ENCODE measurements at places on chromosomes 7 and 10.
A peak's percentile ranks its signal among the peaks of the same experiment; 100 is the strongest.

- ATAC-seq: peak; percentile 60
Measured at GRCh38 chr10:99730026-99730425, 1.9 kb downstream of the COX15 start.

GRCh38 chr7:44292420-44292817 is 33.0 kb downstream of the CAMK2B start:
- no peak for ATAC-seq

DNA sequence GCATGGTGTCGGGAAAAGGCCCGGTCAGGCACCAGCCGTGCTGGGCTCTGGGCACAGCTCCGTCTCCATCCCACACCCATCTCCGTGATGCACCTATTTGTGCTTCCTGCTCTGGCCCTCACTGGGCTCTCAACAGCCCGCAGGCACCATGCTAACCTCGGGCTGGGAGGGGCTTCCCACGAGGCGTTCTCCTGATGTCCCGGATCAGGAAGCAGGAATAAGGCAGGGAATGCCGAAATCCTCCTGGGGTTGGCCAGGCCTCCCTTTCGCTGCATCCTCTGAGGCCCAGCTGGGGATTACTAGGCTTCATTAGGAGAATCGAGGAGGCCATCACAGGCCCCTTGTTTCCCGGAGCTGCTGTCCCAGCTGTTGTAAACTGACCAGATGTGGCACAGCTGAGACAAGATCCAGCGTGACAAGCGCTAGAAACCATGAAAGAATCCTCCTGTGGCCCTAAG is 72.0 kb downstream of the FAM53B start:
- ATAC-seq: no peak

DNA sequence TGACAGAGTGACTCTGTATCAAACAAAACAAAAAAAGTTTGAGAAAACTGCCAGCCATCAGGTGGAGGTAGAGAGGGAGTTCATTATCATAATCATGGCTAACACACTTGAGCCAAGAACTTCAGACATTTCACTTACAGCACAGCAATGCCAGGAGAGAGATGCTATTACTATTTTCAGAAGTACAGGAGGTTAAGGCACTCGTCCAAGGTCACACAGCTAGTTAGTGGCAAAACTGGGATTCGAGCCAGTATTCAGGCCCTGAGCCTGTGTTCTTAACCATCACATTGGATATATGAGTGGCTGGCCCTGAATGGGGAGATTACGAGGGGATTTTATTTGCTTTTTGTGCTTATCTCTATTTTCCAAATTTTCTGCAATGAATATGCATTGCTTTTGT is 24.8 kb upstream of the UNC5B start:
- no peak for ATAC-seq

DNA sequence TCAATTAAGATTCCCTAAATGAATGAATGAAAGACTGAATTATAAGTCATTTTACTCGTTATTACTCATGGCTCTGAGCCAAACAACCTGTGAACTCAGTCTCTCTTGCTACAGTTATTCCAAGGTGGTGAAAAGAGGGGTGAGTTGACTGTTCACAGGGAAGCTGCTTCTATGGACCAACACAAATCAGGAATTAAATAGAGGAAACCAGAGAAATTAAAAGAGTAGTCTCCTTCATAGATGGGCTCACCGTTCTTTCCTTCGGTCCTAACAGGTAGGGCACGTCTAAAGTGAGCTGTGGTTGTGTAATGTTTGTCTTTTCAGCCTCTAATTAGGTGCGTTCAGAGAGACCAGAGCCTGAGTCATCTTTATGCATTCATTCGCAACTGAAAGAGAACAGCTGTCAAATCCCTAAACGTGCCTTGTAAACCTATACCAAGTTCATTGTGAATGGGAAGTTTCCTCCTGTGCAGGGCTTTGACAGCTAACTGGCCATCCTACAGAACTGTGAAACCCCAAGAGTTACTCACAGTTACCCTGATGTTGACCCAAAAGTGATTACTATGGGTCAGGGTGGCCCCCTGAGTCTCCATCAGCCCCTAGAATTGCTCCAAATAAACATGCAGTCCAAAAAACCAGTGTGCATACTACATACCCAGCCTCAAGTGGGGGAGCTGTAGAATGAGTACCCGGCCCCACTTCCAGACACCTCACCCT is 18.2 kb upstream of the C10orf53 start:
- ATAC-seq: peak; percentile 93

- ATAC-seq: peak; percentile 9
Measured at GRCh38 chr7:77537778-77538280, 734 bp downstream of the PTPN12 start.

DNA sequence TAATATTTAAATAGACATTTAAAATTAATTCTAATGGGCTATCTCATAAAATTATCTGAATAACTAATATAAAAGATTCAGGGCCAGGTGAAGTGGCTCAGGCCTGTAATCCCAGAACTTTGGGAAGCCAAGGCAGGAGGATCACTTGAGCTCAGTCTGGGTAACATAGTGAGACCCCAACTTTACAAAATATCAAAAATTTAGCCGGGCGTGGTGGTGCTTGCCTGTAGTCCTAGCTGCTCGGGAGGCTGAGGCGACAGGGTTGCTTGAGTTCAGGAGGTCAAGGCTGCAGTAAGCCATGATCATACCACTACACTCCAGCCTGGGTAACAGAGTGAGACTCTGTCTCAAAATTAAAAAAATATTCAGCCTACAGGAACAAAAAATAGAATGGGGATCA is 12.5 kb downstream of the NOBOX start:
- no peak for ATAC-seq

GRCh38 chr7:22855049-22855392 is 32.4 kb upstream of the TOMM7 start:
- ATAC-seq: no peak

- no peak for ATAC-seq
Measured at GRCh38 chr10:98642281-98642680, 195.5 kb upstream of the HPS1 start.

DNA sequence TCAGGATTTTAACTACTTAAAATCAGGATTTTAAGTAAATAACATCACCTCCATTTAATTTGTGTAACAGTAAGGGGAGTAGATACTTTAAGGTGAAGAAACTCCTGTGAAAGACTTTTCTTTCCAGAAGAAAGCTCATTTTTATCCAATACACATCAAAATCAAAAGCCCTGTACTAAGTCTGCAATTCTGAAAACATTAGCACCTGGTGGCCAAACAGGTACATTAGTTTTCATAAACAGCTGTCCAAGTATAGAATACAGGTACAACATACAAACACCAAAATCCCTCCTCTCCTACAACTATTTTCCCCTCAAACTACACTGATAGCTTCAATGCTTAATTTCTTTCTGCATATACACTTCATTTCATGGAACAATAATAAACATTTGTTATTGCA is 22.9 kb downstream of the FAM3C start:
- ATAC-seq: no peak

GRCh38 chr10:76982671-76983070 is 654.9 kb downstream of the KCNMA1 start:
- no peak for ATAC-seq

GRCh38 chr10:29130190-29130673 is 158.6 kb upstream of the LYZL1 start:
- no peak for ATAC-seq

GRCh38 chr7:55053651-55054571 is 35.1 kb downstream of the EGFR start:
- ATAC-seq: peak; percentile 80
